ENCODE measurements at places on chromosomes 6 and 20. TPM values are rescaled to one million over a fixed set of nuclear protein-coding genes. Genes with fewer than 3 reads are reported as not detected.

Gene DCDC2
- not detected for total RNA-seq

Gene HLA-DRA
- 0.53 TPM for total RNA-seq

Gene PSMB1
- 521 TPM for total RNA-seq

Gene HSF2
- 31.6 TPM for total RNA-seq

Gene TMEM74B
- not detected for total RNA-seq

Gene KIF16B
- total RNA-seq = 7.4 TPM

Gene WFDC2
- total RNA-seq = not detected

Gene SLC52A3
- not detected for total RNA-seq

Gene GPSM3
- 3.9 TPM for total RNA-seq

Gene CALHM6
- total RNA-seq = not detected

Gene NDUFAF5
- total RNA-seq = 36.0 TPM

Gene ZNF334
- total RNA-seq = 0.14 TPM

Gene PRL
- total RNA-seq = not detected

Gene RBBP8NL
- total RNA-seq = not detected

Gene SOX4
- total RNA-seq = 30.4 TPM

Gene ATRN
- 14.8 TPM for total RNA-seq

Gene KIF25
- total RNA-seq = 0.51 TPM

Gene ABHD12
- total RNA-seq = 24.7 TPM

Gene RIPPLY2
- total RNA-seq = not detected

Gene LPA
- not detected for total RNA-seq

Gene PDE7B
- 1.7 TPM for total RNA-seq

Gene CD93
- not detected for total RNA-seq

Gene TAF8
- 27.8 TPM for total RNA-seq

Gene KIF13A
- total RNA-seq = 12.7 TPM

Gene FARS2
- total RNA-seq = 19.2 TPM

Gene SIRPA
- total RNA-seq = 10.6 TPM

Gene HLA-G
- not detected for total RNA-seq

Gene TP53TG5
- total RNA-seq = not detected

Gene FAM217A
- not detected for total RNA-seq

Gene TINAG
- not detected for total RNA-seq

Gene C6orf58
- not detected for total RNA-seq

Gene NEURL2
- 1.8 TPM for total RNA-seq

Gene SLC17A1
- not detected for total RNA-seq

Gene TENT5A
- 16.4 TPM for total RNA-seq

Gene AIF1
- total RNA-seq = not detected

Gene LTA
- not detected for total RNA-seq

Gene CLDN20
- not detected for total RNA-seq

Gene SEMG1
- not detected for total RNA-seq

Gene OR12D3
- total RNA-seq = not detected

Gene CST5
- not detected for total RNA-seq

Gene CLVS2
- total RNA-seq = not detected

Gene UBE3D
- 9.3 TPM for total RNA-seq

Gene SLC18B1
- total RNA-seq = 6.0 TPM

Gene KIAA1755
- total RNA-seq = not detected

Gene EYA4
- 33.7 TPM for total RNA-seq

Gene SLX4IP
- 4.7 TPM for total RNA-seq

Gene AGER
- 0.41 TPM for total RNA-seq

Gene FAXC
- 13.0 TPM for total RNA-seq

Data from H4 (cell line).